Stimulated activated CD8-positive, alpha-beta memory T cell treated with anti-CD3 and anti-CD28 coated beads, Interleukin-2, amount 100 ng/mL, for 1 hour (primary cell): ENCODE measurements at places on chromosomes 12 and 14.

- no peak for DNase-seq
Measured at GRCh38 chr12:47772094-47772660, 861 bp upstream of the SLC48A1 start.

GRCh38 chr12:2335916-2336315, 283.1 kb downstream of the CACNA1C start:
- no peak for DNase-seq

GRCh38 chr14:63290741-63291430, 27.8 kb downstream of the GPHB5 start:
- DNase-seq, result no peak

DNA sequence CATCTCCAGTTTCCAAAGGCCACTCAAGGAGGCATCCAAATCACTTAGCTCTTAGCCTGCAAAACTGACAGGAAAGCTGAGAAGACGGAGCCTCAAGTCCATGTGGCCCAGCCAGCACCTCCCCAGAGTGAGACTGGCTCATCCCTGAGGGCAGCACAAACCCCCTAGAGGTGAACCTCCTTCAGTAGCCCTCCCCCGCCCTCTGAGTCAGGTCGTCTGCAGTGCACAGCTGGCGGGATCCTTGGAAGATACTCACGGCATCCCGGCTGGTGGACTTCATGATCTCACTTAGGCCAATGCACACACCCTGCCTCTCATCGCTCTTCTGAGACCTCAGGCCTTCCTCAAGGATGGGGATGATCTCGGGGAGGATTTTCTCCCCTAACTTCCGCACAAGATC, 24.1 kb upstream of the RAB35 start:
- DNase-seq, result no peak

DNA sequence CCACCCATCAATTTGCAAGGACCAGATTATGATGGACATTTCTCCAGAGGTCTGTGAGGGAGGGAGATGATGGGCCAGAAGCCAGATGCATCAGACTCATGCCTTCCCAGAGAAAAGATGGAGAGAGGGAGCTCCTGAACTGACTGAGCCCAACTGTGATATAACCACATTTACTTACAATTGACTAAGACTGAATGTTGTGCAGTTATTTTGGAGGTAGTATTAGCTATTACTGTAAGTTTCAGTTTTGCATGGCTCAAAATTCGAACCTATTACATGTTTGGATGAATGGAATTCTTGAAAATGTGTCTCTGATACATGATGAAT, 211.1 kb upstream of the SFSWAP start:
- no peak for DNase-seq
